Panc1 (cell line): ENCODE measurements at places on chromosomes 12 and 14.

DNA sequence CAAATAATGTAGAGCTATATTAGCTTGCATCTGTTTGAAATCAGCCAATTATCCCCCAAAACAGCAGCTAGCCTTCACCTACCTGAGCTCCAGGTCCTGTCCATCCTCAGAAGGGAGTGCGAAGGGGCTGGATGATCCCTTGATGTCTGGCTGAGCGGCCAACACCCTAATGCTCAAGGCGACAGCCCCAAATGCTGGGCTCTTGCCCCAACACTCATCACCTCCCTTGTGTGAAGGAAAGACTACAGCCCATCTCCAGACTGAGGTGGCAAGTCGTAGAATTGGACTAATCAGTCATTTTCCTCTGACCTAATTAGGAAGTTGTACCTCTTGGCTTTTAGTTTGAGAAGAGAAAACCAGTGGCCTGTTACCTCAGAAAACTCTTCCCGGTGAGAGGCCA is 16.3 kb upstream of the MDM1 start:
- no peak for DNase-seq

- DNase-seq: no peak
These were observed 107.6 kb upstream of the FUT8 start for GRCh38 chr14:65304963-65305362.

GRCh38 chr12:57552835-57553313 is 3.0 kb downstream of the KIF5A start:
- DNase-seq: no peak

DNA sequence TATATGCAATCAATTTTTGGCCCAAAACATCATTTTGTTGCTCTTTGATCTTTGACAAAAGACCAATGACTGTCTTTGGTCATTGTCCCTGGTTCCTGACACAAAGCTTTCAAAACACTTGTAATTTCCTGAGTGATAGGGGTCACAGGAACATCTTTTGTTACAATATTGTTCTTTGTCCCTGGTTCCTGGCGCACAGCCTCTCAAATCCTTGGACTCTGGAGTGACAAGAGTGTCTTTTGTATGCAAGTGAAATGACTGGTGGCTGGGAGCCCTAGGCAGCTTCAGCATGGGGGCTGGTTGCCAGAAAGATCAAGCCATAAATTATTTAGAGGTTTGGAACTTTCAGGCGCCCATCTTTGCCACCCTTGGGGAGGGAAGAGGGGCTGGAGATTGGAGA is 53.9 kb downstream of the DNAH10 start:
- DNase-seq: no peak

DNA sequence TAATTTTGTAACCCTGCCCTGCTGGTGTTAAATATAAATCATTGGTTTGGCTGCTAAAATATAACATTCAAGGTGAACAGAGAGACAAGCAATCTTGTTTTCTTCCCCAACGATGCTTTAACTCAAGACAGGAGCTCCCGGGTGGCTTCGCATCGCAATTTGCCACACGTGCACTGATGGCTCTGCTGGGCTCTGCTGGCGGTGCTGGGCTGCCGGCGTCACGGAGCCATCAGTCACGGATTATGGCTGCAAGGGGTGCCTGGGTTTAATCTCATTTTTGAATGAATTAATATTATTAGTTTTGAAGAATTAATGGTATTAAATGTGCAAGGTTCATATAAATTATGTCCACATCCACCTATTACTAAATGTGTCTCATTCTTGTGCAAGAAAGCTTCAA is 44.9 kb upstream of the TMEM260 start:
- no peak for DNase-seq

GRCh38 chr14:101932673-101933072 is 31.7 kb upstream of the DYNC1H1 start:
- no peak for DNase-seq

DNA sequence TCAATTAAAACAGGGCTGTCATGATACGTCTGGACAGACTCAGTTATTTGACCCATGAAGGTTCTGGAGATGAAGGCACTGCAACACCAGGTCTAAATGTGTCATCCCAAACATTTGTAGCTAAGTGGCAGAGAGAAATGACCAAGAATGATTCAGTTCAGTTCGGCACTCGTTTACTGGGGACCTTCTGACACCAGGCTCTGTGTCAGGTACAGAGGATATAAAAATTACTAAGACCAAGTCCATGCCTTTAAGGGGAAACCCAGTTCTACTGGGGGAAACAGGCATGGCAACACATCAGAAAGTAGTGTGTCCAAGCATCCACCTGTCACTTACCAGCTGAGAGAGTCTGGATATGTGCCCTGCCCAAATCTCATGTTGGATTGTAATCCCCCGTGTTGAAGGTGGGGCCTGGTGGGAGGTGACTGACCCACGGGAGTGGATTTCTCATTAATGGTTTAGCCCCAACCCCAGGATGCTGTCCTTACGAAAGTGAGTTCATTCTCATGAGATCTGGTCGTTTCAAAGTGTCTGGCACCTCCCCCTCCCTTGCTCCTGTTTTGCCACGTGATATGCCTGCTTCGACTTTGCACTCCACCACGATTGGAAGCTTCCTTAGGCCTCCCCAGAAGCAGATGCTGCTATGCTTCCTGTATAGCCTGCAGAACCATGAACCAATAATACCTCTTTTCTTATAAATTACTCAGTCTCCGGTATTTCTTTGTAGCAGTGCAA is 41.9 kb upstream of the BCL2L14 start:
- no peak for DNase-seq

DNA sequence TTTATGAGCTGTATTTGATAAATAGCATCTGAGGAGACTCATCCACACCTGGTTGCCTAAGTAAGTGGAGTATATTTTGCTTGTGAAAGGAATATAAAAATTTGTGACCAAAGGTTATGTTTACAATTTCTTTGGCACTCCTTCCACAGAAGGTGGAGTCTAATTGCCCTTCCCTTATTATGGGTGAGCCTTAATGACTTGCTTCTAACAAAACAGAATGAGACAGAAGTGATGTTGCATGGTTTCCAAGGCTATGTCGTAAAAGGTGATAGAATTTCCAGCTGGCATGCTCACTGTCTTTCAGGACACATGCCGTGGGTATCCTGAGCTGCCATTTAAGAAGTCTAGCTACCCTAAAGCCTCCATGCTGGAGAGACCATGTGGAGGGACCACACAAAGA is 116.8 kb upstream of the ABCD2 start:
- DNase-seq: no peak

- no peak for DNase-seq
These were observed 1.0 kb downstream of the CACNA2D4 start for GRCh38 chr12:1917172-1918070.

- no peak for DNase-seq
These were observed 115.7 kb downstream of the PLXNC1 start for GRCh38 chr12:94263905-94264561.

GRCh38 chr12:4865246-4865645 is 44.5 kb upstream of the KCNA1 start:
- DNase-seq: no peak

DNA sequence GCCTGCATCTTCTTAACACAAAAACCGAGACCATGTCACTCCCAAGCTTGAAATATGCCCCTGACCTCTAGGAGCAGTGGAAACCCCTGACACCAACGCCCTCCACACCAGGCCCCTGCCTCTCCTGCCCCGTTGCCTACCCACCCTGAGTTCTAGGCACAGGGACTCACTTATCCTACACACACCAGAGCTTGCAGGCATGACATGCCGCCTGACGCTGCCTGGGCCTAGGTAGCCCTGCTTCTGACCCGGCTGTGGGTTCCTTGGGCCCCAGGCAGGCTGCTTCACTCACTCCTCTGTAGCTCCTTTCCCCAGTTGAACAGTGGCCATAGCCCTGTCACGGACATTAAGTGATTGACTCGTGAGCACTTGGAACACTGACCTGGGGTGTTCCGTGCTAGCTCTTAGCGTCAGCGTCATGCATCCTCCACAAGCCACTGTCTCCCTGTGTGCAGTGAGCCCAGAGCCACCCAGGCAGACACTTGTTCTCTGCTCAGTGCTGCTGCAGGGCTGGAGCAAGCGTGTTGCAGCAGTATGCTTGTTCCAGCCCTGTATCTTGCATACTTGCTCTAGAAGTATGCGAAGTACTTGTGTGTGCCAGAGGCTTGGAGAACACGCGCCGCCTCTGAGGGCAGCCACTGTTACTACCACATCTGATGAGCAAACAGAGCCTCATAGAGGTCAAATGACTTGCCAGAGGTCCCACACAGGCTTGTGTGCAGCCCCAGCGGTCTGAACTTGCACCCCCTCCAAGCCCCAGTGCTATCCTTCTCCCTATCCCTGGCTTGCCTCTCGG is 15.6 kb downstream of the OTUB2 start:
- DNase-seq: no peak

- no peak for DNase-seq
These were observed 3.6 kb downstream of the PAPLN start for GRCh38 chr14:73240816-73241480.

- no peak for DNase-seq
These were observed 568.5 kb downstream of the AACS start for GRCh38 chr12:125633686-125634085.

DNA sequence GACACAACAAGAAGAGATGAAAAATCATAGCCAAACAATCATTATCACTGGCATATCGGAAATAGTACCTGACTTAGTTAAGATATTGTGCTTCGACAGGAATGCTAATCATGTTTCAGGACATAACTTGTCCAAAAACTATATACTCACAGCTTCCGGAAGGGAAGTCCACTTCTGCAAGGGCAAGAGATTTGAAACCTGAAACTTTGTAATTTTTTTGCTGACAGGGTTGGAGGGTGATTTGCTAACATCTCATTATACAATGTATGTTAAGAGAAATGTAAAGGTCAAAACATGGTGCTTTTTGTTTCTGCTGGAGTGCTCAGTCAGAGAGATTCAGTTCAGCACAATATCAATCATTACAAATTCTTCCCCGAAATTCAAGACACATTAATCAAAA is 200.3 kb downstream of the CNTN1 start:
- DNase-seq: no peak

- DNase-seq: no peak
These were observed 52.8 kb downstream of the TSPAN19 start for GRCh38 chr12:84983289-84983688.

DNA sequence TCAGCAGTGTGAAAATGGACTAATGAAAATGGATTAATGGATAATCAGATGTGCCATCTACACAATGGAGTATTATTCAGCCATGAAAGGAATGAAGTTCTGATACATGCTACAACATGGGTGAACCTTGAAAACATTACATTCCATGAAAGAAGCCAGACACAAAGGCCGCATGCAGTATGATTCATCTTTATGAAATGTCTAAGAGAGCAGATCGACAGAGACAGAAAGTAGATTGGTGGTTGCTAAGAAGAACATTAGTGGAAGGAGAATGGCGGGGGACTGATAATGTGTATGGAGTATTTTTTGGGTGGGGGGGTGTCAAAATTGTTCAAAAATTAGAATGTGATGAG is 47.3 kb downstream of the PRKAB1 start:
- DNase-seq: no peak
